Activated T-cell treated with anti-CD3 and anti-CD28 coated beads, Interleukin-2, amount 50 U/mL, for 24 hours (primary cell): ENCODE measurements at places on chromosomes 4 and X.

DNA sequence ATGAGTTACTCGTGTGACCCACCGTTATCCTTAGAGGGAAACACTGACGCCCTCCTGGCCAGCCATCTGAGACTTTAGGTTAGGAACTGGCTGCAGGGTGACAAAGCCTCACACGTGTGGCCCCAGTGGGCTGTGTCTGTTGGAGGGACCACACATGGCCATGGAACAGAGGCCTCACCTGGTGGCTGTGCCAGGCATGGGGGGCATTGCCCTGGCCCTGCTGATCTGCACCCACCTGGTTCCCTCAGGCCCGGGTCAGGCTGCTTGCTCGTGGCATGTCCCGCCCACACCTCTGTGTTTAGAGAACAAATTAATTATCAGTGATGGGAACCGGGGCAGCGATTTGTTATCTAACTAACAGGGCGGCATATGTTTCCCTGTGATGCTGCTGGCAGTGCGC lies 100.9 kb upstream of the PSAPL1 start:
- DNase-seq, result no peak

- DNase-seq, result no peak
Measured at GRCh38 chr4:41718907-41719306, 29.6 kb downstream of the PHOX2B start.

- no peak for DNase-seq
Measured at GRCh38 chr4:113053883-113054282, 4.4 kb downstream of the ANK2 start.

GRCh38 chrX:79412972-79413371 lies 45.8 kb upstream of the ITM2A start:
- no peak for DNase-seq

GRCh38 chr4:139550724-139551429 lies 5.1 kb downstream of the SETD7 start:
- DNase-seq, result no peak

- no peak for DNase-seq
Measured at GRCh38 chr4:98452091-98452490, 190.9 kb downstream of the RAP1GDS1 start.

DNA sequence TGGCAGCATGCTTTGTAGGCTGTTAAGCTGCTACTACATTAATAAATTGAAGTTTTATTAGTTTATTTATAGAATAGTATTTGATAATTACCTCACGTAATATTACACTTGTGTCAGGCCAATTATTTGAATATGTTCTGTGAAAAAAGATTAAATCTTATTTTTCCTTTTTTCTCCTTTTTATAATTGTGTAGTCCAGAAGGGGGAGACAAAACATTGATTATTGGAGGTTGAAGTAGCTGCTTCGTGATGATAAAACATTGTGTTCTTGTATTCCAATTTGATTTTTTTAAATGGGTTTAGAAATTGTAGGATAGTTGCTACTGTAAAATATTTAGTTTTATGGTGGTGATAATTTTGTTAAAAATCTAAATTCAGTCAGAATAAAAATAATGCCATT lies 85.7 kb downstream of the DIAPH2 start:
- DNase-seq, result no peak

DNA sequence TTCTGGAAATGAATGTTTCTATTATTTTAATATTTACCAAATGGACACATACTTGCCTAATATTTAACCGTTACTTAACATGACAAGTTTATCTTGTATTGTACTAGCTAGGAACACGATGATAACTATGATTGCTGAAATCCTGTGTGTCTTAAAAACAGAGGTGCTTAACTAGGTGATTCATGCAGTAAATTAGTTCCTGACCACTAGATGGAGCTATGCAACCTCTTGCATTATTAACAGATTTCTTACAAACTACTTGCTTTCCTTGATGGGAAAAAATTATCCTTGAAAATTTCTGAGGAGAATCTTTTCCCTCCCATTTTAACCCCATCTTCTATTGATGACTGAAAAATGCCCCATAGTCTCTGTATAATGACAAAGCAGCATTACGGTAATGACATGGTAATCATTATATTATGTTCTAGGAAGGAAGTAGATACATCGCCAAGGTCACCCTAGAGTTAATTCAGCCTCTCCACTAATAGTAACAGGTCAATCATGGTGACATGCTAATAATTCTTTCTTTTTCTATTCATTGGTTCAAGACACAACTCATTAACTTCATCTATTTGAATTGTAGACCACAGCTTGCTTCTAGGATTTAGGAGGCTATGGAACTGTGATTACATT lies 844.2 kb downstream of the RAPGEF2 start:
- no peak for DNase-seq

DNA sequence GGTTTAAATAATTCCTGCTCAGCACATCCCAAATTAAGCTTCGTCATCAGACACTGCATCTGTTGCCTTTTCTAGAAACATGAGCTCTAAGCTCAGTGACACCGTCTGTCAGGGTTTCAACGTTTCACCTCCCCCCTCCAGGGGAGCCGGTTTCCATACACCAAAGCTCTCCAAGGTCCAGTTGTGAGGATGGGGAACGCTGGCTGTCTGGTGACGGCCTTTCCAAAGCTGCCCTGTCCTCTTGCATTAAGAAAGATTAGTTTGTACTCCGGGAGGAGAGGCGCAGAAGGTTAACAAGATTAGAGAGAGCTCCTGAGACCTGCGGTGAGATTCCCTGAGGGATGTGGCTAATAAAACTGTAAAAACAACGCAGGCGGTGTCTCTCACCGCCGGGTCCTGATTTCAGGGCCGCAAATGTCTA lies 43.2 kb downstream of the ASMT start:
- no peak for DNase-seq

GRCh38 chr4:142372530-142373260 lies 473.4 kb downstream of the INPP4B start:
- DNase-seq, result no peak

DNA sequence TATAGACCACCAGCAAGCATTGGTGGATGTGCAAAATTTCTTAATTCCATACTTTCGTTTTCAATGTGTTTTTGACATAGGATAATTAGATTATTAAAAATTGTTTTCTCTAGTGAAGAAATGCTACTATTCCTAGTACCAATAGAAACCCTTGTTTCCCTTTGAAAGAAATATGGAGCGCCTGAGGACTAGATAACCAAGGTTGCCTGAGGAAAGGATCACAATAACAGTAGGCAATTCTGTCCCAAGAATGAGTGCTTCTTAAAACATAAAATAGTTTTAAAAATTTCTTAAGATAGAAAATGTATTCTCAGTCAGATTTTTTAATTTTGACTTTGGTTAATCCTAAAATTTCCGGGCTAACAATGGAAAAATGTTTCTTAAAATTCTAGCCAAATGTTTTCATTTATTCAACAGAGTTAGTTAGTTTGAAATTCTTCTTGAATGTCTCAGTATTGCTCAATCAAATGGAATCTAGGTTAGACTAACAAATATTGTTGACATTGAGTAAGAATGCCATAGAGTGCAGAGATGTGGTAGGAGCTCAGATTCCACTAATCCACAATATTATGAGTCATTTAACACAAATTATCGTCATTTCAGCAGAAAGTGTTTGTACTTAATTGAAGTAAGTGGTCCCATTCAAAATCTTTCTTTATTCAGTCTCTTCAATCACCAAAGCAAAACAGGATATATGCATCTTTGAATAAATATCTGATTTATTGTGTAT lies 666.0 kb downstream of the GRID2 start:
- DNase-seq, result no peak

DNA sequence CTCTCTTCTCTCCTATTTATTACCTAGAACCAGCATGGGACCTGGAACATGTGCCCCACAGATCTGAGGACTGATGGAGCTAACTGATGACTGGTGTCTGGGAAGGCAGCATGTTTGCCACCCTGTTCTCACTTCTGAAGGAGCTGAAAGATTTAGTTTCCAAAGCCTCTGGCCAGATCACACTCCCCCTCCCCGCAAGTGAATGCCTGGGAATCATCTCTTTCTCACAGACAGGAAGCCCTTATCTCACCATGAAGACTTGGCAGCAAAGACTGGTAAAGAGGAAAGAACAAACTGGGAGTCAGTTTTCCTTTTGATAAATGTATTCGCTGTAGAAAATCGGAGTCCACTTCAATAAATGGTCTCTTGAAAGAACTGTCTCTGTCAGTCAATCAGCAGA lies 21.0 kb upstream of the PCYT1B start:
- no peak for DNase-seq
